Foreskin keratinocyte (primary cell): ENCODE measurements at places on chromosomes 2 and 18. TPM values are rescaled to one million over a fixed set of nuclear protein-coding genes. Genes with fewer than 3 reads are reported as not detected.

DNA sequence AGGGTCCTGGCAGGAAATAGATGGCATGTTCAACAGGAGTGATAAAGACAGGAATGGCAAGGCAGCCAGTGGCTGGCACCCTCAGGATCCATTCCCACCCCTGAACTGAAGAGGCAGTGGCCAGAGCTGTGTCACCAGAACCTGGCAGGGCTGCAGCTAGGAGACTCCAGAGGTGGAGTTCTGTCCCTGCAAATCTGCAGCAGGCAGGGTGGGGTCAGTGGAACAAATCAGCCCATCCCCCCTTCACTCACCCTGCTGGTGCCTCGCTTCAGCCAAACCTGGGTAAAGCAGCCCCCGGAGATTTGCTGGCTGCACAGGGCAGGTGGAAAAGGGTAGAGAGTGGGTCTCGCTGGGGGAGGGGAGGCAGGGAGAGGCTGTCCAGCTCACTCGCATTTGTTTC is 12.7 kb downstream of the INPP5D start:
- no peak for DNase-seq

GRCh38 chr2:135657806-135658582 is 83.7 kb upstream of the UBXN4 start:
- no peak for DNase-seq

Gene PSMA8
- total RNA-seq, result not detected in 2 replicates

Gene ELOA2
- not detected in 2 replicates for total RNA-seq

DNA sequence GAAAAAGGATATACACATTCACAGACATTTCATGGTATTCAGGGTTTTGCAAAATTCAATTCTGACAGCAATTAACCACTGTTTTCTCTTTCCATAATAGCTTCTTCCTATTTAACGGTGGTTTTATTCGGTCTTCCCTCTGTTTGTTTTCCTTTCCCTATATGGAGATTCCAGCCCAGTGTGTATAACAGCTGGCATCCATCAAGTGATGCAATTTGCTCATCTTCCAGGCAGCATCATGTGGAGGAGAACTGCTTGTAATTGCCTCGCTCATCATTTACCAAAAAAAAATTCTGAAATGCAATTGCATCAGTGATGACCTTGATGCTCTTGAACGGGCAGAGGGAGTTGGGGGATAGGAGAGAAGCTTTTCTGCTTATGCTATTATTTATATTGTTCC is 165.9 kb upstream of the PGAP1 start:
- DNase-seq, result no peak

Gene TCF7L1
- 7.1 and 8.5 TPM in 2 replicates for total RNA-seq

DNA sequence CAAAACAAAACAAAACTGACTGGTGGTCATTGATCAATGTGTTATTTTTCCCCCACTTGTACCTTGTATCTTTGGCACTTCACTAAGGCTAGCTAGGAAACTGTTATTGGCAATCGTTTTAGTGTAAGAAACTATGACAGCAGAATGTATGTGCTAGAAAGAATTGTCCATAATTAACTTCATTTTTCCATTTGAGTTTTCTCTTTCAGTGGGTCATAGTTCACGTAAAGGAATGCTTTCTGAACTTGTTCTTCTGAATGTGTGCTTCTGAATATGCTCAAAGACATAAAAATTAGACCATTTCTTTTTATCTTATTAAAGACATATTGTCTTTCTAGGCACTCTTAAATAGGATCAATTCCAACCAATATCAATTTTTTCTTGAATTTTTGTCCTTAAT is 132.2 kb downstream of the ASXL3 start:
- no peak for DNase-seq

GRCh38 chr2:320561-320960 is 32.7 kb upstream of the ALKAL2 start:
- no peak for DNase-seq
